ENCODE measurements at places on chromosomes 3 and 15.

- no peak for DNase-seq
Observed at GRCh38 chr3:100761211-100761942, 52.1 kb downstream of the TFG start.

DNA sequence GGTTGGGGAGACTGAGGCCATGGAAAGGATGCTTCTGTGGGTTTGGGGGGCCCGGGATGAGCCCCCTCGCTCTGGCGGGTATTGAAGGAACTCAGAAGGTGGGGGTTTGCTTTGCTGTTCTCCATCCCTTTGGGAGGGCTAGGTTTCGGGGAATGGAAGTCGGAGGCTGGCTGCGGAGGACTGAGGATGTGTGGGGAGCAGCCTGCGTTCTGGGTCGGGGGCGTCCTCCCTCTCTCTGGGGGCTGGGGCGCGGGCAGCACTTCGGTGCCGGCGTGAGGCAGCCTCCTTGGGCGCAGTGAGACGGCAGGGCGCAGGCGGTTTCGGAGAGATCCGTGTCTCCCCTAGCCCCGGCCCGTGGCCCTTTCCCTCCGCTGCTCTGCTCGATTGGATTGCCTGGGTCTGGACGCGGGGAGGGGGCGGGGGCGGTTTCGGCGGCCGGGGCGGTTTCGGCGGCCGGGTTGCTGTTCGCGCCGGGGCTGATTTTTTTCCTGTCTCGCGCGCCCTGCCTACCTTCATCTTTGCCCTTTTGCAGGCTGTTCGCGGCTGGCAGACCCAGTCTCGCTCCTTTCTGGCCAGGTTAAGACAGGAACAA is 1.4 kb downstream of the PTPRG start:
- DNase-seq = no peak

- DNase-seq = no peak
Observed at GRCh38 chr3:30231277-30232141, 374.9 kb upstream of the TGFBR2 start.

DNA sequence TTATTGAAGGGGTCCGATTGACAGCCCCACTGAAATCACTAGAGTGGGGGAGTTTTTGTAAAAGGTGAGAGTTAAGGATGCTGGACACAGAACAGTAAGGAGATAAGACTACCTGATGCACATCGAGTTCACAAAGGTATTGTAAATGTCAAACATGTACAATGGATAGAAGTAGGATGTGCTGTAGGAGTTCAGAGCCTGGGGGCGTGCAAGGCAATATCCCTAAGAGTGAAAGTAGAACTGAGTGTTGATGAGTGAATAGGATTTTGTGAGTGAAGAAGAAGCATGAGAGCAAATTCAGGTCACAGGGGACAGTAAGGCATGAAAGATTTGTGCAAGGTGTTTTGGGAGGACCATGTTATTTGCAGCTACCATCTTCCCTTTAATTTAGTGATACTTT is 21.5 kb downstream of the DOCK3 start:
- DNase-seq = no peak

- no peak for DNase-seq
Observed at GRCh38 chr3:196272826-196273225, 14.7 kb downstream of the PCYT1A start.

- peak; percentile 3 for DNase-seq
Observed at GRCh38 chr15:80455668-80456442, 51.7 kb downstream of the ARNT2 start.

DNA sequence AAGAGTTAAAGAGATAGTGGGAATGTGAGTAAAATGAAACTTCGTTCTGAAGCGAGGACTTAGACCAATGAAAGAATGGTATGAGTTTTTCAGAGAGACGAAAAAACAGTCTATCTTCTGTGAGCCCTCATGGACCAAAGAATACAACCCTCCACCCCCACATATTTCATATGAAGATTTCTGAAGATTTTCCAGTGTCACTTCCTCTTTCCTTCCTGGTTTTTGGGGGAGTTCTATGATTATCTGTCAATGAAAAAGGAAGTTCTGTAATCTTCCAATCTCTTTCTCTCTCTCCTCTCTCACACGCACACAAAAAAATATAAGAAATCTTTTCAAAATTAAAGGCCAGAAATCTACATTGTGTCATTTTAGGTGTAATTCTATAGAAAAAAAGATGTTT is 27.7 kb downstream of the CMSS1 start:
- no peak for DNase-seq

DNA sequence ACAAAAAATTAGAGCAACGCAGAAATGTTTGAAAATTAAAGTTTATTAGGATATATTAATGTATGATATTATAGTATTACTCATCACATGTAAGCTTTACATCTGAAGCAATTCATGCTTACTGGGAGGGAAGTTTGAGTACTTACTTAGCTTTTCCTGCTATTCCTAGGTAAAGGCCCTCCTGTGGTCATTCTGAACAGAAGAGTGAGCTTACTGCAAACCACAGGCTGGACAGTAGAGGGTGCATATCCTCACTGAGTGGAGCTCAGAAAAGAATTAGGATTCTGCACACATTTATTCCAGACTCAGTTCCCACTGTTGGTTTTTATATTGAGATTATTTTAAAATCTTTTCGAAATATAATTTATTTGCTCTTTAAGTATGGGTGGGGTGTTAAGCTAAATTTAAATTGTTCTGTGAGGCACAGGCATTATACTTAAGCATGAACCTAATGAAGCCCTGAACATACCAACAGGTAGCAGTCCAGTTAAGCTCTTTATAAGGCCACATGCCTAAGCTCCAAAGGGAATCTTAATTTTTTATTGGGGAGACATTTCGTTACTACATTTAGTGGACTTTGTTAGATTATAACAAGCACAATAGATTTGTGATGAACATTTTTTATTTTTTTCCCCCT is 10.2 kb downstream of the MRPS22 start:
- DNase-seq = no peak

DNA sequence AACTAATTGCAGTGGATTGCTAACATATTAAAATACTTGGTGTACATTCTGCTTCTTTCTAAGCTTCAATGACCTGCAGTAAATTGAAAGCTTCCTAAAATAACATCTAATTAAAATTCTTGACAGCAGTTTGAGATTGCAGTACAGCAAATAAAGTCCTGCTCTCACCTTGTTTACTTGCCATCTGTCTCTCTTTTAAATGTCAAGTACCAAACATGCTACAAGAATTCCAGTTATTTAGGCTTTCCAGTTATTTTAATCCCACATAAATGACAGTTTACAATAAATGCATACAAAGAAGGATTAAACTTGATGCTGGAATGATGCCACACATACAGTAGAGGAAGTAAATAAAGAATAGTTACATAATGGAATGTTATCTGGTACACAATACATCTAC is 33.2 kb downstream of the CBLB start:
- no peak for DNase-seq

DNA sequence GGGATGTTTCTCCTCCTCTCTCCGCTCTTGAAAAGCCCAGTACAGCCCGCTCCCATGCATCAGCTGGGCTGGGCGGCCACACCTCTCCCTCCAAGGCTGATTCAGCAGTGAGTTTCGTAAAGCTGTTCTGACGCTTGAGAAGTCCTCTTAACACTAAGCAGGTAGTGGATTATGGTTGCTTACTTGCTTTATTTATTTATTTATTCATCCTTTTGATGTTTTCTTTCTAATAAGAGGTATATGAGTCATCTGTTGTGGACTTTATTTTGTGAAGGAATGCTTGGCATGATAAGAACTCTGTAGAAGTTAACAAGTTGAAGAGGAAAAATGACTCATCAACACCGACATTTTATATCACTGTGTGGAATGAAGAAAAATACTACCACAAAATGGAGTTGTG is 285.0 kb downstream of the SQOR start:
- DNase-seq = no peak

DNA sequence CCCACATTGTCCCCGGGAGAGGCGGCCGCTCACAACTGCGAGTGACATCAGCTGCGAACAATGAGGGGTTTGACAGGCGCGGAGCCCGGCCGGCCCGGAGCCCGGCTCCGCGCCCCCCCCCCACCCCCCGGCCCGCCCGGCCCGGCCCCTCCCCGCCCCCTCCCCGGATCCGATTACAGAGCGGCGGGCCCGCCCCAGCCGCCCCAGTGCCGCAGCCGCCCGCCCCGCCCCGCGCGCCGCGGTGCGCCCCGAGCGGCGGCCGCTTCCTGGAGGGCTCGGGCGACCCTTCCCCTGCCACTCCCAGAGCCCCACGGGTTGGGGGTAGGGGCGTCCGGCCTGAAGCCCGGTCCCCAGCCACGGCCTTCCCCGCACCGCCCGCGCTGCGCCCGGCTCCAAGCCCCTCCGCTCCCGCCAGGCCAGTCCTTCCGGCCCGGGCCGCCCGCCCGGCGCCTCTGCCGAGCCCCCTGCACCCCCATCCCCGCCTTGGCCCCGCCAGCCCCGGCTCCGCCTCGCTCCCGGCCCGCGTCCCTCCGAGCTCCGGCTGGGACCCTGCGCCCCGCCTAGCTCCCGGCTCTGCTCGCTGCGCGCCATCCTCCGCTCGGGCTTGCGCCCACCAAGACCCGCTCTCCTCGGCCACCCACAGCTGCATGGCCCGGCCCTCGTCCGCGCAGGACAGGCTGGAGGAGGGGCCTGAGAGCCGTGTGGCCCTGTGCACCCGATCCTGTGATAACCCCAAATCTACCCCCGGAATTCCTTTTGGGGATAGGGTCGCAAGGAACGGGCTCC is at the start of gene PCBP4:
TSS of gene PCBP4 (minus strand) at position 71 of the 786 bp plus-strand sequence. CDS start 6,214 bp downstream, outside the sequence.
- DNase-seq = no peak

GRCh38 chr15:45732662-45733061 is 97.8 kb downstream of the SQOR start:
- DNase-seq = no peak

All from NCI-H187 treated with DMSO at 0.1 percent for 48 hours (cell line).